Sciatic nerve (tissue), 2 donors: ENCODE measurements at places on chromosomes 16 and 17. TPM values are rescaled to one million over a fixed set of nuclear protein-coding genes. Genes with fewer than 3 reads are reported as not detected.

DNA sequence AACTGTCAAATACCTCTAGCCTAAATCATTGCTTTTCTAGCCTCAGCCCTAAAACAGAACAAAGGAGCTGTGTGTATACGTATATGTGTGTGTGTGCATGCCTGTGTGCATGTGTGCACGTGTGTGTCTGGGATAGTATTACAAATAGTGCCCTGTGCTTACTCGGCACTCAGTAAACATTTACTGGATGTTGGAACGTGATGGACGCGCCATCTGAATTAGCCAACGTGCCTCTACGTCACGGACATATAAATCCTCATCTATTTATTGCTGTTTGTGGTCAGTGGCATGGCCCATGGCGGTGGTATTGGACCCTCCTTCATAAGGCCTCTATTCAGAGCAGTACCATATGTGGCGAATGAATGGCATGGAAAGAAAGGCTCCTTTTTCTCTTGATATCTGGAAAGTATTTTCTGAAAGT lies 37.5 kb downstream of the WWP2 start:
- no peak for DNase-seq

DNA sequence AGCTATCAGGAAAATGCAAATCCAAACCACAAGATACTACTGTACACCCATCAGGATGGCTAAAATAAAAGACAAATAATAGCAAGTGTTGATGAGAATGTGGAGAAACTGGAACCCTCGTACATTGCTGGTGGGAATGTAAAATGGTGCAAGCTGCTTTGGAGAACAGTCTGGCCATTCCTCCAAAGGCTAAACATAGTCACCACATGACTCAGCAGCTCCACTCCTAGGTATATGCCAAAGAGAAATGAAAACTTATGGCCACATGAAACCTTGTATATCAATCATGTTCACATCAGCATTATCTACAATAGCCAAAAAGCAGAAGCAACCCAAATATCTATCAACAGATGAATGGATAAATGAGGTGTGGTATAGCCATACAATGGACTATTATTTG lies 28.5 kb downstream of the VAC14 start:
- DNase-seq = no peak

GRCh38 chr17:28261219-28261618 lies 57.8 kb upstream of the TMEM97 start:
- no peak for DNase-seq

- no peak for DNase-seq
Measured at GRCh38 chr16:49341706-49342105, 31.9 kb upstream of the C16orf78 start.

CFAP52 gene
- not detected for total RNA-seq

DNA sequence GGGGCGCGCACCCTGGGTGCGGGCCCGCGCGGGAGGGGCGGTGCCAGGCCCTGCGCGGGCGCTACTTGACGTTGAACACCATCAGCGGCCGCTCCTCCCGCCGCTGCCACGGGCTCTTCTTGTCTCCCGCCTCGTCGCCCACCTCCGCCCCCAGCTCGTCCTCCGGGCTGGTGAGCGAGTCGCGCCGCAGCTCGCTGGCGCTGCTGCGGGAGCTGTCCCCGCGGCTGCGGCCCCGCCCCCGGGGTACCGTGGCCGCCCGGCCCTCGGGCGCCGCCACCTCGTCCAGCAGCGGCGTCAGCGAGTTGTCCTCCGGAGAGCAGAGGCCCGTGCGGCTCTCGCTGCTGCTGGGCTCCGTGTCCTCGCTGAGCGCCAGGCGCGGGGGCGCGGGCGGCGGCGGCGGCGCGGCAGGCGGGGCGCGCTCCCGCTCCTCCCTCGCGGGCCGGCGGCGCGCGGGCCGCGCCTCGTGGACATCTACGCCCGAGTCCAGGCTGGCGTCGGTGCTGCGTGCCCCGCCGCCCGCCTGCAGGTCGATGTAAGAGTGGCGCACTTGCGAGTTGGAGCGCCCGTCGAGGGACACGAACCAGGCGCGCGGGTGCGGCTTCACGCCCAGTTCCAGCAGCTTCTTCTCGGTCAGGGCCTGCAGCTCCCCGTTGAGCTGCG lies 8.7 kb downstream of the GRN start:
- DNase-seq = no peak

GRCh38 chr16:12679660-12680272 lies 123.9 kb downstream of the CPPED1 start:
- DNase-seq = no peak

RASD1 gene
- total RNA-seq = 58.6 TPM

DNA sequence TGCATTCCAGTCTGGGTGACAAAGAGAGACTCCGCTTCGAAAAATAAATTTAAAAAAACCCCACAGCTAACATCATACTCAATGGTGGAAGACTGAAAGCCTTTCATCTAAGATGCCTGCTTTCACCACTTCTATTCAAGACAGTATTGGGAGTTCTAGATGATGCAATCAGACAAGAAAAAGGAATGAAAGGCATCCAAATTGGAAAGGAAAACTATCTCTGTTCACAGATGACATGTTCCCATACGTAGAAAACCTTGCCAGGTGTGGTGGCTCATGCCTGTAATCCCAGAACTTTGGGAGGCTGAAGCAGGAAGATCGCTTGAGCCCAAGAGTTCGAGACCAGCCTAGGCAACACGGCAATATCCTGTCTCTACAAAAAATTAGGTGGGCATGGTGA lies 31.1 kb downstream of the RANBP10 start:
- no peak for DNase-seq

DNA sequence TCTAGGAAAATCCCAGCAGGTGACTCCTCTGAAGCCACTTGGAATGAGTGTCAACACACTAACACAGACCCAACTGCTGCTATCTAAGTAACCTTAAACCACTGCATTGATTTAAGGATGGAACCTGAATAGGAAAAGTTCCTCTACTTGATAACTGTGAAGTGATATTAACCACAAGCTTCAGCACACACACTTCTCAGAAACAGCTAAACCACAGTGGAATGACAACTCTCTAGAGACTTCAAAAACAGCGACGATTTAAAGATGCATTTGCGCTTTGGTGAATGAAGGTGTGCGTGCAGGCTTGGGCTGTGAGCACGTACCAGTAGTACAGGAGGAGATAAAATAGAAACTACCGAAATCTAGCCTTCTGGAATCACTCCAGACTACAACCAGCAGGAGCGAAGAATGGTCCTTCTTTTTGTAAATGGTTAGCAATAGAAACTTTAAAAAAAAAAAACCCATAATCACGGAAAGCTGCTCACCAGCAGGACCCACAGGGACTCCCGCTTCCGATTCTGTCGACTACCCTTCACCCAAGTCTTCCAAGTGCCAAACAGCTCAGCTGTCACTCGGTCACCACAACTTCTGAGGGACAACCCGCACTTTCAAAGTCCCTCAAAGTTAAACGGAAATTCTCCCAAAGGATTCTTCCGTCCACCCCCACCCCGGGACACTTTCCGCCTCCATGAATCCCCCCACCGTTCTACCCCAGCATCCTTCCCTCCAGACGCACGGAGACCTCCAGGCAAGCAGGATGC lies 137.7 kb upstream of the CORO6 start:
- DNase-seq = no peak

- no peak for DNase-seq
Measured at GRCh38 chr17:49370971-49371834, 9.2 kb upstream of the ZNF652 start.

- no peak for DNase-seq
Measured at GRCh38 chr16:73280388-73280787, 232.5 kb upstream of the ZFHX3 start.

DNA sequence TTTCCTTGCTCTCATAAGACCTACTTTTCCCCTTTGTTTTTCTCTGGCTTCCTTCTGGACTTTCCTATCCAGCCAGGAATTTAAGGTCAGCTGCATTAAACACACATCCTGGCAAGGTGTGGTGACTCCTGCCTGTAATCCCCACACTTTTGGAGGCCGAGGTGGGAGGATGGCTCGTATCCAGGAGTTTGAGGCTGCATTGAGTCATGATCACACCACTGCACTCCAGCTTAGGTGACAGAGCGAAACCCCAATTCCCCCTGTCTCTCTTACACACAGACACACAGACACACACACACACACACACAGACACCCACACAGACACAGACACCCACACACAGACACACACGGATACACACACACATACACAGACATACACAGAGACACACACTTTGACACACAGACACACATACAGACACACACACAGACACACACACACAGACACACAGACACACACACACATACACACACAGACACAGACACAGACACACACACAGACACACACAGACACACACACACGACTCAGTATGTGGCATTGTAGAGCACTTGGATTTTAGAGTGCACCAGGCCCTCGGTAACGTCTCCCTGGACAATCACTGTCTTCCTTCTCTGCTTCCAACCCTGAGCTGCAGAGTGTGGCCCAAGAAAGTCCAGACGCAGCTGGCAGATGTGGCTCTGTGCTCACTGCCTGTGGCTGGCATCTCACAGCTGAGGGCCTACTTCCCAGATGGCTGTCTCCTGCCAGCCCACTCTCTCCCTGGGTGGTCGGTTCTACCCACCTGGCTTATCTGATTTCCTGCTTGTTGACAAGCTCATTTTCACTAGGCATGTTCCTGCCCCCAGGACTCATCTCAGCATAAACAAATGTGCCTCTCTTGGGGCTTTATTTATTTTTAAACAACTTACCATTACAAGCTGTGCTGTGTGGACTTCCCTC lies 39.0 kb downstream of the NLRP1 start:
- DNase-seq = peak; percentile 33
